AG10803 (cell line): ENCODE measurements at places on chromosomes 2 and 18.

DNA sequence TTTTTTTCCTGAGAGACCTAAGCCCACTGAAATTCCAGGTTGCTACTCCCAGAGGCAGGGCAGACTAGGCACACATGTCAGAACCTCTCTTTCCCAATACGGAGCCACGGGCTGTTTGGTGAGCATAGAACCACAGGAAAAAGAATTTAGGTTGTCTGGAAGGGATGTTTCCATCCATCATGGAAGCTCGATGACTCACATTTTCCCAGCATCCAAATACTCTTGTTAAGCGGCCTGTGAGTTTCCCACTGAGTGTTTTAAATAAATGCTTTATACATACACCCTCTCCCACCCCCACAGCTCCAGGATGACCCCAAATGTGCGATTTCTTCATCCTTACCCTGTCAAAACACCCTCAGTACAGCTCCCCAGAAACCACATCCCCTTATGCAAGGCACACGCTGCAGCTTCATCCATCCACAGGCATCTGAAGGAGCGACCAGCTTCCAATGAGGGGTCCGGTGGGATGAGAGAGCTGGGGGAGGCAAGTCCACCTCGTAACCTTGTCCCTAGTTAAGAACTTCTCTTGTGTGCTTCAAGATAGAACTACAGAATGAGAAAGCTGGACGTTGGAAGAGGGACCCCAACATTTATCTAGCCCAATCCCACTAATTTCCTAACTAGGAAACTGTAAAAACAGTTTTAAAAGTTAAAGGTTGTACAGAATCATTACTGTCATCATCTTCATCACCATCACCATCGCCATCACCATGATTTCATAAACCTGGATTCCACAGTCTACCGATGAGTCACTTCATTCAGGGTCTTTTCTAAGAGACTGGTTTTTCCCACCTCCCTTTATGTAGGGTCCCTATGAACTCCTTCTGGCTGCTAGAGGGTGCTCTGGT is 63.5 kb upstream of the FZD7 start:
- DNase-seq: peak; percentile 80

- no peak for DNase-seq
Observed at GRCh38 chr2:95001051-95001562, 24.4 kb upstream of the MAL start.

DNA sequence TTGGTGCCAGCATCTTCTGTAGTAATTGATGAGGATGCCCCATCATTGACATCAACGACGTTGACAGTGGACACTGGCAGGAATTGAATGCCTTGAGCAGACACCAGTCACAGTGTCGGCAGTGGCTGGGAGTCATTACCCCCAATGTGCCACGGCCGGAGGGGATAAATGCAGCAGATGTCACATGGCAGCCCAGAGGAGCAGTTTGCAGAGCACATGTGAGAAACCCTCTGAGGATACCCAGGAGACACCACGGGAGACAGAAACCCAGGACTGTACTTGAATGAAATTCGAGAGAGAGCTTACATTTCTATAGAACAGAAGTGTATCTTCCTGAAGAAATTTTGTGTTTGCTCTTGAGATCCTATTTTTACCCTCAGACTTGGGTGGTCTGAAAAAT is 409.1 kb upstream of the TNP1 start:
- DNase-seq: no peak

DNA sequence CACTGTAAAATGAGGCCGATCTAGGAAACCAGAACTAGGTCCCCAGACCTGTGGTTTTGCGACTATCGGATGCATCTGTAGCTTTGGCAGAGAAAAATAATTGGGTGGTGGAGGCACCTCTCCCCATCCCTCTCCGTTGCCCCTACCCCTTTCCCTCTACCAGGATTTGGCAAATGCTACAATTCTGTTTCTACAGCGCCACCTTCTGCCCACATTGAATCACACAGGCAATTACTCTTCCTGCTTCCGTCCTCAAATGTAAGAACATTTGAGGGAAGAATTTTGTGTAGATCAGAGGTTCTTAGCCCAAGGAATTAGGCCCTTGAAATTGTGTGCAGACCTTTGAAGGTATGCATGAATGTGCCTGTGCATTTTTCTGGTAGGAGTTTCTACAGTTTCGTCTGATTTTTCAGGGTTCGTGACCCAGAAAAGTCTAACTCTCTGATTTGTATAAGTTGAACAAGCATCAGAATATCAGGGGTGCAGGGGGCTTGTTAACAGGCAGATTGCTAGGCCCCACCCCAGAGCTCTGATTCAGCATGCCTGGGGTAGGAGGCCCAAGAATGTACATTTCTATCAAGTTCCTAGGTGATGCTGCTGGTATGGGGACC is 11.2 kb downstream of the ATP6V1B1 start:
- DNase-seq: peak; percentile 52

DNA sequence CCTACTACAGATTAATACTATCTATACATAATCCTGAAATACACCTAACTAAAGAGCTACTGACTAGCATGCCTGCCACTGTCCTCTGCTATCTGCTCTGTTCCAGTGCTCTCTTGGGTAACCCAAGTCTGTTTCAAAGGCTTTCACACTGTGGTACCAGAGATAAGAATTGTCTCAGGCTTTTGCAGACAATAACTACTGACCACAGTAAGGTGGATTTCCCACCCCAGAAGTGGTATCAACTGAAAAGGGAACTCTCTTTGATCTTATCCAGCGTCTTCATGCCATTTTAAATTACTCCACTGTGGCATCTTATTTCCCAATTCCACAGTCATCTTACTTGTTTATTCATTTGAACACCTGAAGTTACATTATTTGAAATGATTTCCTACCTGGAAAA is 190.2 kb downstream of the IKZF2 start:
- no peak for DNase-seq

DNA sequence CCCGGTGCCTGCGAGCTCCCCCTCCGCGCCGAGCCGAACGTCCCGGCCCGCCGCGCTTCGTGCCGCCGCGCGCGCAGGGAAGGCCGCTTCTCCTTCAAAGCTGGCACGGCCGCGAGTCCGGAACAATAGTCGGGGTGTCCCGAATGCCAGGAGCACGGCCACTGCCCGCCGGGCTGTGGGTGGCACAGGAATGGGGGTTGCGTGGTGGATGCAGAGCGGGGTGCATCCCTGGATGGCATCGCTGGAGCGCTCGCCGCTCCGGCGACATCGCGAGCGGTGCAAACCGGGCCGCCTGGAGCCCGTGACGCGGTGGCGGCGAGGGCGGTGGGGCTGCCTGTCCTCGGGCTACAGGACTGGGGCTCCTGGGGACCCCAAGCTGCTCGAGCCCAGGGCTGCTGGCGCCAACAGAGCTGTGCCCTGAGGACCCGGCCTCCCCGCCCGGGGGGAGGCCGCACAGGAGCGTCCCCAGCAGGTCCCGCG is 1.1 kb upstream of the SATB2 start:
- no peak for DNase-seq

DNA sequence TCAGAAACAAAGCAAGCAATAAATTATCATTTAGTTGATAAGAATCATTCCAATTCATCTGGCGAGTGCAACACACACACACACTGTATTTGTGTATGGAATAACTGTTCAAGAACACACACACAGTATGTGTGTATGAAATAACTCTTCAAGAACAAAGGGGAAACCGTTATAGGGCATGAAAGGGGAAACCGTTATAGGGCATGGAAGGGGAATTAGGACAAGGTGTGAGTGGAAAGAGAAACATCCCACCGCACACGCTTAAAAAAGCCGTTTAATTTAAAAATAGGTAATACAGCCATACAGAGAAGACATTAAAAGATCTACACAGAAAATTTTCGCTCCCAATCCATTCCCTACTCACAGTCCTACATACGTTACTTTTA is 607 bp upstream of the TSN start:
- DNase-seq: no peak

- no peak for DNase-seq
Observed at GRCh38 chr18:13450289-13451212, 232.0 kb downstream of the LDLRAD4 start.

- no peak for DNase-seq
Observed at GRCh38 chr18:36633961-36634412, 194.8 kb downstream of the TPGS2 start.

DNA sequence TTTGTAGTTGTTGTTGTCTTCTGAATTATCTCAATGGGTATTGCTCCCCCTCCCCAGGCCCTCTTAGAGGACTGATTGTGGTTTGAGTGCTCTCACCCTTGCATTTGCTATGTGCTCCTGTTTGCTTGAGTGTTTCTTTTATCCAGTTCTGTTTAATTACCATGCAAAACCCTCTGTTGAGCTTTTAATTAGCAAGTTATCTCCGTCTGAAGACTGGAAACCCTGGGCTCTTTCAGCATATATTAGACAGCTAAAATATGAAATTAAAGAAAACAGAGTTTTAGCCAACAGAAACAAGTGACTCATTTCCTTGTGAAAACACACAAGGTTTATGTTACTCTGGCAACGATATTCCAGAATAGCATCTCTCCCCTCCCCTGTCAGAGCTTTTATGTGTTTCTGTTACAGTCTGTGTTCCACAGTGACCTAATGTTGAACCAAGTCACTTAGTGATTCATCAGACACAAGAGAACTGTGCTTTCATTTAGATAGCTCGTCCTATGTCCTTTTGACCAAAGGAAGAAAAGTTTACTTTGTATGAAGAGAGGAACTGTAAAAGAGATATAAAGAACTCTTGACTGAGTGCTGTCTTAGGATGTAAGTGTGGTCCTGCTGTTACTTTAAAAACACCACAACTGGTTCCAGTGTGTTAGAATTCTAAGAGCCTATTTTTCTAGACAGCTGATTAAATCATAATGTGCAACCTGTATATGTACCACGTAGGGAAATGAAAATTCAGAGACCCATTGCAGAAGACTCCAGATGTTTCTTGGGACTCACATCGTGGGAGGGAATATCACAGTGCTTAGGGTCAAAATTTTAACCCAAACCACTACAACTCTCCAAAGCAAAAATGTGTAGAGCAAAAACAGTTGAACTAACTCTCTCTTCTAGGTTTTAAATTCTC is 172.8 kb upstream of the RBMS1 start:
- DNase-seq: peak; percentile 97

- peak; percentile 20 for DNase-seq
Observed at GRCh38 chr2:233706720-233707119, 6.0 kb upstream of the UGT1A5 start.

DNA sequence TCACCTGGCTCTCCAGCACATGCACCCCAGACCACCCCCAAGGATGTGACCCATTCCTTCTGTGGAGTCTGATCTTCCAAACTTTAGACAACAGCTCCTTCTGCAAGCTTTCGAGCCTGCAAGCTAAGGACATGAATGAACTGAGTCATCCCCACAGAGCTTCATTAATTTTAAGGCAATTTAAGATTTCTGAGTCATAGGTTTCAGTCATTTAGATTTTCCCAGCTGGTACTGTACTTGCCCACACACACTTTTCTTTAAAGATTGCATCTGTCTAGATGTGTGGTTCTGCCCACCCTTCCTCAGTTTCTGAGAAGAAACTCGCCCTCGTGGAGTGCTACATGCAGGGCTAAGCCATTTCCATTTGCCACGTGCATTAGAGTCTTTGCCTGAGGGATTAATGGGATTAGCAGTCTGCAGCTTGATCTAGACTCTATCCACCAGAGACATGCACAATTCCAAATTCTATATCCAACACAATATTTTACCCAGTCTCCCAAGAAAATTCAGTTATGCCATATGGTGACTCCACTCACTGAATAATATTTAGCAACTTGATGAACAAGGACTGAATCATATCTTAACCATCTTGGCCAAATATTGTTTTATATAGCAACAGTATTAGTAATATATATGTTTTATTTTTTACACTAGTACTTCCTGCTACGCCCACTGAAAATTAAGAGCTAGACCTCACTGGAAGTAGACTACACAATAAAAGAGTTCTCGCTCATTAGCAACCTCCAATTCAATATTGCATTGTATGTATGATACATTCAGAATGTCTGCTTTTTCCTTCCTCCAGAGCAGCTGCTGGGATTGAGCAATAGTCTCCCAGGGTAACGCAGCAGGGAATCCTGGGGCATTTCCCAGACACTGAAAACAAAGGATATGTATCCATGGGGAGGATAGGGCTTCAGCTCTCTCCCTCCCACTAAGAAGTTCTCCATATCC is 14.3 kb upstream of the TRIB2 start:
- DNase-seq: peak; percentile 87

GRCh38 chr2:99488539-99489062 is 1.2 kb downstream of the REV1 start:
- peak; percentile 25 for DNase-seq

DNA sequence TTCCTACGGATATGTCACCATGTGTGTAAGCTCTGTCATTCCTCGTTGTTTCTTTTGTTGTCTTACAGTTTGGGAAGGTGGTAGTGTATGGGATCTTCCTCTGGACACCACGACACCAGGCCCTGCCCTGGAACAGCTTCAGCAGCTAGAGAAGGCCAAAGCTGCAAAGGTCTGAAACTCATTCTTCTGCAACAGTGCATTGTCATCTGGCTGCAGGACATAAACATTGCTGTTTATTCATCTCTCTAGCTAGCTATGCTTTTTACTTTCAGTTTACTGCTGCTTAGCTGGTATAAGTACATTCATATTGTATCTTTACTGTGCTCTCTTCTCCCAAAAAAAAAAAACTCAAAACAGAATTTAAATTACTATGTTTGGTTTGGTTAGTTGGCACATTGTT is 39.2 kb upstream of the KCNJ13 start:
- DNase-seq: no peak

- DNase-seq: no peak
Observed at GRCh38 chr2:117436697-117437096, 377.8 kb upstream of the DDX18 start.

GRCh38 chr18:48597671-48598070 is 58.8 kb downstream of the CTIF start:
- no peak for DNase-seq

- no peak for DNase-seq
Observed at GRCh38 chr2:12061286-12062052, 315.0 kb downstream of the LPIN1 start.

GRCh38 chr2:69366-70344 is 23.4 kb upstream of the FAM110C start:
- DNase-seq: no peak

DNA sequence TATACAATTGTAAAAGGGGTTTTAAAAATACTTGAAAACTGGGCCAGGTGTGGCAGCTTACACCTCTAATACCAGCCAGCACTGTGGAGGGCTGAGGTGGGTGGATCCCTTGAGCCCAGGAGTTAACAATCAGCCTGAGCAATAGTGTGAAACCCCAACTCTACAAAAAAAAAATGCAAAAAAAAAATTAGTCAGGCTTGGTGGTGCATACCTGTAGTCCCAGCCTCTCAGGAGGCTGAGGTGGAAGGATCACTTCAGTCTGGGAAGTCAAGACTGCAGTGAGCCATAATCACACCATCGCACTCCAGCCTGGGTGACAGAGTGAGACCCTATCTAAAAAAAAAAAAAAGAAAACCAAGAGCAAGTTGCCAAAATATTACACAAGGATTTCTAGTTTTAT is 182.7 kb downstream of the UBE2E3 start:
- DNase-seq: no peak

DNA sequence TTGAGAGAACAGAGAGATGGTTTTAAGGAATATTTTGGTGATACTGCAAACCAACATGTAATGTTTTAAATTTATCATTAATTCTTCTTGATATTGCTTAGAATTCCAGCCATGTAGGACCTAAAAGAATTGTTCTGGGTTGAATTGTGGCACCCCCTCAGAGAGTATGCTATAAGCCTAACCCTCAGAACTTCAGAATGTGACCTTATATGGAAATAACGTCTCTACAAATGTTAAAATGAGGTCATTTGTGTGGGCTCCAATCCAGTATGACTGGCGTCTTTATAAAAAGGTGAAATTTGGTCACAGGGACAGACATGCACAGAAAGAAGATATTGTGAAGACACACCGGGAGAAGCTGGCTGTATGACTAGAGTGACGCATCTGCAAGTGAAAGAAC is 193.6 kb downstream of the NRXN1 start:
- DNase-seq: no peak

GRCh38 chr18:21450913-21451312 is 149.6 kb downstream of the ESCO1 start:
- no peak for DNase-seq
